ENCODE measurements at places on chromosomes 13 and 19. TPM values are rescaled to one million over a fixed set of nuclear protein-coding genes. Genes with fewer than 3 reads are reported as not detected.

Gene CSNK1A1L
- not detected for total RNA-seq

Gene NR2F6
- total RNA-seq, result 55.6 TPM

Gene NLRP4
- not detected for total RNA-seq

DNA sequence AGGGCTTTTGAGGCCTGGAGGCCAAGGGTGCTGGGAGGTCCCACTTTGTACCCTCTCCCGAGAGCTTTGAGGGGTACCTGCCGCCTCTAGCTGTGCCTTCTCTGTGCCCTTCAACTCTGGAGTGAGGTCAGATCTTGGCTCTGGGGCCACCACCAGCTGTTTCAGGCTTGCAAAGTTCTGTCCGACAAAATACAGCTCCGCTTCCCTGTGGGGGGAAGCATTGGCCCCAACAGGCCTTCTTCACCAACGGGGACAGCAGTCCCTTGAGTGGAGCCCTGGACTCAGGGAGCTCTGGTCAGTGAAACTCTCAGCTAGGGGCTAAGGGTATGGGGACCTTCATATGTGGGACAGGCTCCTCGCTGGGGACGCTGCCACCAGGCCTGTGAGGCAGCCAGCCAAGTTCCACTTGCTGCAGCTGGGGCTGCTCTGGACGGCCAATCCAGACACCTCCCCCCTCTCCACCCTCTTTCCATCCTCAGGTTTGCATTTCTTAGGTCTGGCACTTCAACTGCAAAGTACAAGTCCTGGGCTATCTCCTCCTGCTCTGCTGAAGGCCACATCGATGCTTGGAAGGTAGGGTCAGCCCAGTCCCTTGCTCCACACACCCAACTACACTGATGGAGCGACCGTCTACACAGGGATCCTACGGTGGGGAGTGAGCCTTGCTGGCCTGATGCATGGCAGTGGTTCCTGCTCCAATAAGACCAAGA lies 46.8 kb downstream of the C13orf46 start:
- DNase-seq, result no peak

- peak; percentile 48 for DNase-seq
These were observed 1153.7 kb downstream of the PCDH9 start for GRCh38 chr13:66076417-66076816.

DNA sequence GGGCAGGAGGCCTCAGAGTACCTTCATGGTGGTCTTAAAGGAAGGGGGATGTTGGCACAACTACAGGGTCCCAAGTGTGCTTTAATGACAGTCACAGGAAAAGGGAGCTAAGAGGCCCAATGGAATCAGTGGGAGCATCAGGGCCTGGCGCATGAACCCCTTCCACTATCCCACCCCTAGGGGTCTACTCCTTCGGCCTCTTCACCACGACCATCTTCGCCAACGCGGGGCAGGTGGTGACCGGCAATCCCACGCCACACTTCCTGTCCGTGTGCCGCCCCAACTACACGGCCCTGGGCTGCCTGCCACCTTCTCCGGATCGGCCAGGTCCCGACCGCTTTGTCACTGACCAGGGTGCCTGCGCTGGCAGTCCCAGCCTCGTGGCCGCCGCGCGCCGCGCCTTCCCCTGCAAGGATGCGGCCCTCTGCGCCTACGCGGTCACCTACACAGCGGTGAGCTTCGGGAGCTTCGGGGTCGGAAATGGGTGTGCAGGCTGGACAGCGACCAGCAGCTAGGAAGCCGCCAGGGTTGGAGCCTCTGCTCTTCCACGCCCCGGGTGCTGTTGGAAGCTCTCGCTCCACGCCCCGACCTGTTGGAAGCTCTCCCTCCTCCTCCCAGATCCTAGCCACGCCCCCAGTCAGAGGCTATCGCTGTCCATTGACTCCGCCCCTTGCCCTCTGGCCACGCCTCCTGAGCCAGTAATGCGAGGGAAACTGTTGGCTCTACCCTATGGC lies 6.0 kb downstream of the PLPPR2 start:
- DNase-seq, result no peak

Data from HFFc6 (cell line).